ENCODE measurements at places on chromosomes 16 and 17.
A peak's percentile ranks its signal among the peaks of the same experiment; 100 is the strongest.

- peak; percentile 78 for DNase-seq
Measured at GRCh38 chr16:82603784-82604411, 22.9 kb upstream of the CDH13 start.

DNA sequence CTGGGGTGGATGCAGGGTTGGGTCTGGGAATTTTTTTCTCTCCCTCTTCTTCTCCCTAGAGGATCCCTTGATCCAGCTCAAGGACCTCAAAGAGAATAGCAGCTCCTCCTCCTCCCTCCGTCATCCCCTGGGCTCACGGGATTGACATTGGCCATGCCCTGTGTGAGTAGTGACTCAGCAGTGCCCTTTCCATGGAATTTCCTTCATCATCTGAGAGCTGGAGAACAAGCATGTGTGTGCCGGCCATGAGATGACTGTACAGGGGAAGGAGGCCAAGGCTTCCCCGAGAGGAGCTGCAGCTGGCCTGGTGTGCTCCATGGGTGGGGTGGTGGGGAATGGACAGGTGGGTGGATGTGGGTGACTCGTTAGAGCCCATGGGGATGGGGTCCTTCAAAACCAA, 8.9 kb upstream of the WSCD1 start:
- DNase-seq, result peak; percentile 71

DNA sequence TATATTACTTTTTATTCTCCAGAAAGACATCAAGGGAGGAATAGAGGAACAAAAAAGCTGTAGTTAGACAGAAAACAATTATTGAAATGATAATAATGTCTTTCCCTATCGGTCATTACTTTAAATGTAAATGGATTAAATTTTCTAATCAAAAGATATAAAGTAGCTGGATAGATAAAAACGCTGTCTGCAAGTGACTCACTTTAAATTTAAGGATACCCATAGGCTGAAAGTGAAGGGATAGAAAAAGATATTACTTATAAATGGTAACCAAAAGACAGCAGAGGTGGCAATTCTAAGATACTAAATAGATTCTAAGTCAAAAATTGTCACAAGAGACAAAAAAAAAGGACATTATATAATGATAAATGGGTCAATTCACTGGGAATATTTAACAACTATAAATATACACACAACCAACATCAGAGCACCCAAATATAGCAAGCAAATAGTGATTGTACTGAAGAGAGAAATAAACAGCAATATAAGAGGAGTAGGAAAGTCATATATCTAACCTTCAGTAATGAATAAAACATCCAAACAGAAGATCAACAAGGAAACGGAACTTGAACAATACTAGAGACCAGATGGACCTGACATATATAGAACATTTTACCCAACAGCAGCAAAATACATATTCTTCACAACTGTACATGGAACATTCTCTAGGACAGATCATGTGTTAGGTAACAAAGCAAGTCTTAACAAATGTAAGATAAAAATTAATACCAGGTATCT, 116.9 kb downstream of the BRIP1 start:
- DNase-seq, result no peak

GRCh38 chr16:87570938-87571867, 31.1 kb upstream of the JPH3 start:
- DNase-seq, result peak; percentile 61

- DNase-seq, result no peak
Measured at GRCh38 chr16:11183951-11184350, 72.1 kb downstream of the SOCS1 start.

DNA sequence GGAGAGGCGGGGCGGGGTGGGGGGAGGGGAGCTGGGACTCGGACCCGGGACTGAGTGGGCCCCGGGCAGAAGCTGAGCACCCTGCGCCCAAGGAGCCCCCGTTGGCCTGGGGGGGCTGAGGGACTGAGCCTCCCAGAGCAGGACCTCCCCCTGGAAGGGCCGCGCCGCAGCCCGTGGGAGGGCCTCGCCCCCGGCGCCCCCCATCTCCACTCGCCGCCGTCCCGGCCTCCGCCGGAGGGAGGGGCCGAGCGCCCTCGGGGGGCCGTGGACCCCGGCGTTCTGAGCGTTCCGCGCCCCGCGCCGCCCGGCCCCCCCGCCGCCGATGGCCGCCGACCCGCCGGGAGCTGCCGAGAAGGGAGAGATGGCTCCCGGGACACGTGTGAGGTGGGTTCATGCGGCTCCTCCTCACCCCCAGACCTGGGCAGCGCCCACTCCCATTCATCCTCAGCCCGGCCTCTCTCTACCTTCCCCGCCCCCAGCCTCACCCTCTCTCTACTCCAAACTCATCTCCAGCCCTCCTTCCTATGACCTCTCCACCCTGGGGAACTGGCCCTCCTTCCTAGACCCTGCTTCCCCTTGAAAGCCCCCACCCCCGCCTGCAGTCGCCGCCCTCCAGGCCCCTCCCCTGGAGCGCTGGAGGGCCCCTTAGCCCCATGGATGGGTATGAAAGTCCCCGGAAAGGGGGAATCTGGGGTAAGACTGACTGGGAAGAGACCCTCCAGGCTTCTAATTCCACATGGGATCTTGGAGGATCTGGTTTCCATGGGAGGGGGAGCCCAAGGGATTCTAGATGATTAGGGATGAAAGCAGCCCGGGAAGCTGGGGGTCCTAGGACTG, 922 bp downstream of the FBXL19 start:
- no peak for DNase-seq

GRCh38 chr17:35160354-35161201, 13.0 kb downstream of the UNC45B start:
- DNase-seq, result no peak

GRCh38 chr16:81551821-81552304, 107.3 kb downstream of the CMIP start:
- DNase-seq, result peak; percentile 31

DNA sequence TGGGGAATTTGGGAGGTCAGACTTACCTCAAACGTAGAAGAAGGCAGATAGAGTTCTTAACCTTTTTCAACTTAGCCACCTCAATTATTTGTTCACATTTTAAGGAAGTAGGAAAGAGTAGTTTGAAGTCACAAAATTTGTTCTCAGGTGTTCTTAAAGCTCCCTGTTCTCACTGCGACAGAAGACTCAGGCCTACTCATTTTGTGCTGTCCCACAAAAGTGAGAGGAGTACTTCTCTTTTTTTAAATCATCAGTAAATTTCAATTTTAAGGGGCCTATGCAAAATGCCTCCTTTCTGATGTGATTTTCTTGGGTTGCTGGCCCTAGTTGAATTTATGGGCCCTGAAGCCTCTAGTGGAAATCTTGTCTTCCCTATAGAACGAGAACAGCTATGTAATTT, 133.4 kb downstream of the MAP2K6 start:
- no peak for DNase-seq

- DNase-seq, result no peak
Measured at GRCh38 chr16:54564841-54565240, 278.3 kb upstream of the IRX3 start.

GRCh38 chr16:50066482-50067289, 916 bp downstream of the HEATR3 start:
- no peak for DNase-seq

DNA sequence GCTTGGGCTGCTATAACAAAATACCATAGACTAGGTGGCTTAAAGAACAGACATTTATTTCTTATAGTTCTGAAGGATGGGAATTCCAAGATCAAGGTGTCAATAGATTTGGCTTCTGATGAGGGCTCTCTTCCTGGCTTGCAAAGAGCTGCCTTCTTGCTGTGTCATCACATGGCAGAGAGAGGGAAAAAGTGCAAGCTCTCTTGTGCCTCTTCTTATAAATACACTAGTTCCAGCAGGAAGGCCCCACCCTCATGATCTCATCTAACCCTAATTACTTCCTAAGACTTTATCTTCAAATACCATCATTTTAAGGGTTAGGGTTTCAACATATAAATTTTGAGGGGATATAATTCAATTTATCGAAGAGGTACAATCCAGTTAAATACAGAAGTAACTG, 30.6 kb downstream of the ABCA9 start:
- DNase-seq, result no peak

DNA sequence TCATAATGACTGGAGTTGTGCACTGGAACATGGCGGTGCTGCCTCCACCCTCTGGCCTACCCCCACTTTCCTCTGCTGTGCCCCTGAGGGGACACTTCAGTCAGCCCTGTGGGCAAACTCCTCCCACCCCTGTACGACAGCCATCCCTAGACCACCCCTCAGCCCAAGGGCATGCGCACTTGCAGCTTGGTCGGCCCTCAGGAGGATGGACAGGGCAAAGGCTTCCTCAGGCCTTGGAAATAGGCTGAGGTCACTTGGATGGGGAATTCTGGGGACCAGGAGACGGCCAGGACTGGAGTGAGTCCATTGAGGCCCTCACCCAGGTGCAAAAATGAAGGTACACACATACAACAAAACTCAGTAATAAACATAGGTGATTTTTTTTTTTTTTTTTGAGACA, 41.0 kb downstream of the FZD2 start:
- DNase-seq, result no peak

- DNase-seq, result no peak
Measured at GRCh38 chr17:4215882-4216570, 47.8 kb downstream of the ANKFY1 start.

DNA sequence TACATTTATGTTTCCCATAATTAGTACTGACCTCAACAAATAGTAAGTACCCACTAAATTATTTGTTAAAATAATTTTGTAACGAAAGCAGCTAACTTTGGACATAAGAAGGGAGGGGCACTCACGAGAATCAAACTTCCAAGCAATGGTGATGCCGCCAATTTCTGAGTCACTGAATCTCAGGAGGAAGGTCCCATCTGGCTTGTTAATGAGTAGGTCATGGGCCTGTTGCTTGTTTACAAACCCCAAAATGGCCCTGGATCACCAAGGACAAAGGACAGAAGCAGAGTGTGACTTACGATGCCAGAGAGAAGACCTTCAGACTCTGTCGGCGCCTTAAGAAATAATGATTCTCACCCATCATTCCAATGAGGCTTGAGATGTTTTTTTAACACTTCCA, 15.8 kb upstream of the GHDC start:
- no peak for DNase-seq

DNA sequence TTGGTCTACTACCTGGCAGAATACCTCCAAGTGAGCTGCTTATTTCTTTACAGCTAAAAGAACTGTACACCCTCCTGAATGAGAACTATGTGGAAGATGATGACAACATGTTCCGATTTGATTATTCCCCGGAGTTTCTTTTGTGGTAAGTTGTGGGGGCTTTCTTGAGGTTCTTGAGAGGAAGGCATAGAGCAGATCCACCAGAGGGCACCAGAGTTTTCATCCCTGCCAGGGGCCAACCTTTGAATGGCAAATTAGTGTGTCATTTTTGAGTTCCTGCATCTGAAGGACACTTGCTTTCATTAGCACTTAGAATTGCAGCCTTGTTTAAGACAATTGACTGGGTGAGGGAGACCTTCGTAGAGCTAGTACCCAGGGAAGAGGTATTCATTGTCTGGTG, 35.0 kb downstream of the NMT1 start:
- DNase-seq, result peak; percentile 62
